ENCODE measurements at places on chromosomes 16 and 17.
A peak's percentile ranks its signal among the peaks of the same experiment; 100 is the strongest.

GRCh38 chr17:82400830-82401229 lies 17.3 kb upstream of the HEXD start:
- no peak for DNase-seq

DNA sequence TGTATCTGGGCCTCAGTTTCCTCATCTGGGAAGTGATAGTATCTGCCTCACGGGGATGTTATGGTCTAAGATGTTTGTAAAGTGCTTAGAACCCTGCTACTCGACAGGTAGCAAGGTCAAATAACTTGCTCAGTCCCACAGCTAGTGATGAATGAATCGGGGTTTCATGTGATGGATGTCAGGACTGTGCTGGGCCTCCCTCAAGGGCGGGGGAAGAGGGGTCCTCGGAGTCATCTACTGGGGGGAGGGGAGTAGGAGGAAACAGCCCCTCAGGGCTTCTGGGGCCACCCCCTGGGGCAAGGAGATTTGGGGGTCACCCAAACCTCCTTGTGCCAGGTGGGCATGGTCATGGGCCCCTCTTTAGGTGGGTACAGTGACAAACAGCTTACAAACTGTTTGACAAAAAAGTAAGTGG lies 732 bp downstream of the PNPO start:
- DNase-seq: no peak

- no peak for DNase-seq
Measured at GRCh38 chr17:61524319-61524718, 66.7 kb downstream of the NACA2 start.

DNA sequence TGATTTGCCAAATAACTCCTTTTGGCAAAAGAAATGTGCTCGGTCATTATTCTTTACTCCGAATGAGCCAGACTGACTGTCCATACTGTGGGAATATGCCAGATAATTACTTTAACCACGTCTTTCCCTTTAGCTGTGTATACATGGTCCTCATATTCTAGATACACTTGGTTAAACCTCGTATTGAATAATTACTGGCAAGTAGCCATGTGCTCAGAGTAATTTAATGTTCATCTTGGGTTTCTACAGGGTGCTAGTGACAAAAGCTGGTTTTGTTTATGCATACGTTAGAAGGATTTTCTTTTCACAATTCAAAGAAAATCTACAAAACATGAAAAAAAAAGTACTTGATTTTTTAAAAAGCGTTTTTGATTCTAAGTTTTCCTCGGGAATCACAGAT lies 540.3 kb downstream of the KCNJ2 start:
- DNase-seq: no peak

DNA sequence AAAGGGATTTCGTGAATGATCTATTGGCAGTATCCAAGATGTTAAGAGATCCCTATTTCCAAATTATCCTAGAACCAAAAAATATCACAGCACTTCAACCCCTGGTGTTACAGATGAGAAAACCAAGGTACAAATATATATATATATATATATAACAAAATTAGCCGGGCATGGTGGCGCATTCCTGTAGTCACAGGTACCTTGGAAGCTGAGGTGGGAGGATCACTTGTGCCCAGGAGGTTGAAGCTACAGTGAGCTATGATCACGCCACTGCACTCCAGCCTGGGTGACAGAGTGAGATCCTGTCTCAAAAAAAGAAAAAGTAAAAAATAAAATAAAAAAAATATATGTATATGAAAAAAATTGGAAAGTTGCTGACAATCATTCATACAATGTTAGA lies 637 bp upstream of the CLN3 start:
- no peak for DNase-seq

GRCh38 chr16:58462997-58463941 lies 36.7 kb upstream of the NDRG4 start:
- DNase-seq: no peak

GRCh38 chr17:65219124-65219523 lies 82.0 kb downstream of the RGS9 start:
- no peak for DNase-seq

DNA sequence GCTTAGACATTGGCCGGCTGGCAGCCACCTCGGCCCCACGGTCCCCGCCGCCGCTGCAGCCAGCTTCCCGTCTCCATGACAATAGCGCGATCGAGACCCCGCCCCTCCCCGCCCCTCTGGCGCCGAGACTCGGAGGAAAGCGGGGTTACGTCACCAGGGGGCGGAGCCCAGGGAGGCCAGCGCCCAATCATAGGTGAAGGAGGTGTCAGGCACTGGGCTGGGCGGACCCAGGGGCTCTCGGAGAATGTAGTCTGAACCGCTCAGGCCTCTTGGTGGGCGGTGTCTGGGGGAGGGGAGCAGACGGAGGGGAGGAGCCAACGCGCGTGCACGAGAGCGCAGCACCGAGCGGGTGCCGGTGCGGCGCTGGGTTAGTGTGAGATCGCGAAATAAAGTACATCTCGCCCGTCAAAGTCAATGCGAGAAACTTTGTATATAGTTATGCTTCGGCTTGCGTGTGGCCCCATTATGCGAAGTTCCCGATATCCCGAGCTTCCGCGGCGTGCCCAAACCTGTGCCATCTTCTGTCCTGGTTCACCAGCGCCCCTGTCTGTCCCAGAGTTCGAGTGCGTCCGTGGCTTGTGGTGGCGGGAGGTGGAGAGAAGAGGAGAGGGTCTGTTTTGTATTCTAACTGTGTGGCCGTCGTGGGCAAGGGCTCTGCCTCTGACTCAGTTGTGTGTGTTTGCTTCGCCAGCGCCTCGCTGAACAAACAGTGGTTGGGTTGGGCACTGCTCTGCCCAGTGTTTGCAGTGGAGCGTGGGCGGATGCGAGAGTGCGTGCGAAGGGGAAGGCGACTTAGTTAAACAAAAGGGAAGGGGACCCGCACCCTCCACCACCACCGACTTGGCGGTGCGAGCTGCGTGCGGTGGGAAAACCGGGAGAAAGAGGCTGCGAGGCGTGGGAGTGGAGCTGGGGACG lies 1.3 kb upstream of the IRX5 start:
- DNase-seq: peak; percentile 99

DNA sequence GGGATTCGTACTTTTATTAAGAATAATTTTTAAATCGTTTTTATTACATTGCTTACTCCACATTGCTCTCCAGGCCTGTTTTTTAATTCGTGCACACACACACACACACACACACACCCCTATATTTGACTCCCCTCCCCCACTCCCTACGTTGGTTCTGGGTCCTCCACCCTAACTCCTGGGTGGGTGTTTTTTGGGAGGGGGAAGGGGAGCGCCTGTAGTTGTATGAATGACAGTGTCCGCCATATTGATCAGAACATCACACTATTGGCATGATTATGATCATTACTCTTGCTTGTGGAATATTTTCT lies 1.3 kb downstream of the GNAO1 start:
- no peak for DNase-seq

- no peak for DNase-seq
Measured at GRCh38 chr16:84833144-84833500, 13.3 kb downstream of the CRISPLD2 start.

DNA sequence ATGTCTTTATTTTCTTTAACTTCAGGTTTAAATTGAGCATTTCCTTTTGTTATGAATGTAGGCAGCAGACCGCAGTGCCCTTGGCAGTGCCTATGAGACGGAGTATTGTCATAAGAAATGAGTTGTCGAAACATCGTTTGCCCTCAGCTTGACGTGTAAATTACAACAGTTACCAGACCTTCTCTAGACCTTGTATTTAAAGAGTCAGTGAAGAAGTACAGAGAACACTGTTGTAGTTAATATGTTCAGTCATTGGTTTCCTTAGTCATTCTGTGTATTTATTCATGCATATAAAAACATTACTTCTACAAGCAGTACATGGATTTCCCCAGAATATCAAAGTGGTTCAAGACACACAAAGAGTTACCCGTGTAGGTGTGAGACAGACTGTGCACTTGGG lies 19.0 kb downstream of the IRF8 start:
- DNase-seq: no peak

DNA sequence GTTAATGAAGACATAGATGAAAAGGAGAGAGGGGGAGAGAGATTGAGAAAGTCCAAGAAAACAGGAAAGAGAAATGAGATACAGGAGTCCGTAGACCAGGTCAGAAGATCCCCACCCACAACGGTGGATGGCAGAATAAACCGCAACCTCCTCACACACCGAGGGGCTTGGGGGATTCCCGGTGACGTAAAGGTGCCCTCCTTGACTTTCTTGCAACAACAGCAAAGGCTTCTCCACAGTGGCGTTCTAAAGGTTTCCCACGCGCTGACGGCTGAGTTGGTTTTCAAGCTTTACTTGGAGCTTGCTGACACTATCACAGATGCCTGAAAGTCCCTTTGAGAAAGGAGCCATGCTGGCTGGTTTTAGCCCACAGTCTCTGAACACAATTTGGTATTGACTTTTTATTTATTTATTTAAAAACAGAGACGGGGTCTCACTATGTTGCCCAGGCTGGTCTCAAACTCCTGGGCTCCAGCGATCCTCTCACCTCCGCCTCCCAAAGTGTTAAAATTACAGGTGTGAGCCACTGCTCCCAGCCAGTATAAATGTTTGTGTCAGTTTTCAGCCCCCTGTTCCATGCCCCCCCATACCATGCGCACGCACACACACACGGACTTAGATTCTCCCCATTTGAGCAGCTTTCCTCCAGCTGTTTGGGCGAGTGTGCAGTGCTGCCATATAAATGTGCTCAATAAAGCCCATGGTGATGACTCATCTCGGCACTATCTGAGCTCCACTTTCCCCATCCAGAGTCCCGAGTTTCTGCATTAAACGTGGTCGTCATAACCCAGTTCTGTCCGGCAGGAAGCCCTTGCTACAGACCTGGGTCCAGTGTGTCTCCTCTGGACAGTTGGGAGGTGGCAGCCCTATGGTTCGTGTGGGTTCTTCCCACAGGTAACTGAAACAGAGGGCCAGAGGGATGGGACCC lies 33.0 kb upstream of the SEC14L1 start:
- DNase-seq: no peak

GRCh38 chr16:1426734-1427471 lies 4.0 kb upstream of the PERCC1 start:
- no peak for DNase-seq

GRCh38 chr16:21727344-21727743 lies 63.6 kb downstream of the OTOA start:
- no peak for DNase-seq

- DNase-seq: no peak
Measured at GRCh38 chr17:80243526-80244433, 16.9 kb upstream of the RNF213 start.

GRCh38 chr16:7755347-7755882 lies 422.8 kb downstream of the RBFOX1 start:
- DNase-seq: no peak

- no peak for DNase-seq
Measured at GRCh38 chr16:84537491-84538151, 33.2 kb upstream of the MEAK7 start.

- no peak for DNase-seq
Measured at GRCh38 chr17:47981462-47981861, 10.5 kb downstream of the CDK5RAP3 start.

- DNase-seq: no peak
Measured at GRCh38 chr16:68724797-68725196, 12.3 kb upstream of the CDH1 start.

DNA sequence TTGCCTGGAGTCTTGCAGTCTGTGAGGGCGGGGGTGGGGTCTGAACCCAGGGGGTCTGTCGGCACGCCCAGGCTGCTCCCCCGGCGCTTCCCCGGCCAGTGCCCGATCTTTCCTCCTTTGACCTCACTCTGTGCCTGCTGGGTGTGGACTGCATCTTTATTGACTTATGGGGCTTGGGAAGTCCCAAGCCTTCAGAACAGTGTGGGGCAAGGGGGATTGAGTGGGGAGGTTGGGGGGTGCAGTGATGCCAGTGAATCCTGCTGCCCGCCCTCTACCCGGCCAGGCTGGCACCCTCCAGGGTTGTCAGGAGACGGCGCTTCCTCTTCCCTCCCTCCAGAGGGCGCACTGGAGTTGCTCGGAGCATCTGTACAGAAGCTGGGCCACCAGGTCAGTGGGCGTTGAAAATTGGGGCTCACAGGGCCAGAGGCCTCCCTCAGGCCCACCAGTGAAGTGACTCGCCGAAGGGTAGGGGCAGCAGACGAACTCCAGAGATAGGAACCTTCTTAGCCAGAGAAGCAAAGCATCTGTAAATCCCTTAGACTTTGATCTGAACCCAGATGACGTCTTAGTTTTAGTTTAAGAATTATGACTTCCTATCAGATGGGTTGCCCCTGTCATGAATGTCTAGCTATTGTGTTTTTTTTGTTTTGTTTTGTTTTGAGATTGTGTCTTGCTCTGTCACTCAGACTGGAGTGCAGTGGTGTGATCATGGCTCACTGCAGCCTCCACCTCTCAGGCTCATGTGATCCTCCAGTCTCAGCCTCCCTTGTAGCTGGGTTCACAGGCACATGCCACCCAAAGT lies 184.8 kb upstream of the CIBAR2 start:
- no peak for DNase-seq

GRCh38 chr17:79280010-79280409 lies 205.4 kb downstream of the ENGASE start:
- DNase-seq: no peak

DNA sequence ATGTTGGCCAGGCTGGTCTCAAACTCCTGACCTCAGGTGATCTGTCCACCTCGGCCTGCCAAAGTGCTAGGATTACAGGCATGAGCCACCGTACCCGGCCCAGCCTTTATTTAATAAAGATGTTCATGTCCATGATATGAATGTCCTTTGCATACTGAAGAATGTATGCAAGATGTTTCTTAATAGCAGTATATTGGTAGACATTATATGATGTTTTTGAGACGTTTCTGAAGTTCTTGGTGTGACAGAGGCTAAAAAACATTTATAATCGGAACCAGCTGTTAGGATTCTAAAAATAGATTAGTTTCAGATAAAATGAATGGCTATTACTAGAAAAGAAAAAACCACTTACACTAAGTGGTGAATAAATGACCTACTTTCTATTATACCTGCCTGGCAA lies 11.8 kb downstream of the PDZD9 start:
- peak; percentile 31 for DNase-seq

DNA sequence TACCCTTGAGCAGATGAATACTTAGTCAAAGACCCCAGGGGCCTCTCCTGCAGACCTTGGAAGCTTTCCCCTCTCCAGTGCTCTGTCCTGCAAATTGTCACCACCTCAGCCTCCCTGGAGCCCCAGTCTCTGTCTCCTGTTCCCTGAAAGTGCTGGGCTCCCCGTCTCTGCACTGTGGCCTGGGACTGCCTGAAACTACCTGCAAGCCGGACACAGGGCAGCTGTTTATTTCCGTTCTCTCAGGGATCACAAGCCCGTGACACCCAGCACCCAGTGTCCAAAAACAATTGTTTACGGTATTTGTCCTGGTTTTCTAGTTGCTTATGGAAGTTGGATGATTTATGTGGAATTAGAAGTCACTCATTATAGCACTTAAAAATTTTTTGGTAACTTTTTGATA lies 81.6 kb upstream of the CHMP6 start:
- no peak for DNase-seq
